Activated CD4-positive, CD25-positive, alpha-beta regulatory T cell (primary cell): ENCODE measurements at places on chromosomes 3 and 15.

- no peak for DNase-seq
These were observed 4.6 kb downstream of the EPM2AIP1 start for GRCh38 chr3:36988356-36988755.

DNA sequence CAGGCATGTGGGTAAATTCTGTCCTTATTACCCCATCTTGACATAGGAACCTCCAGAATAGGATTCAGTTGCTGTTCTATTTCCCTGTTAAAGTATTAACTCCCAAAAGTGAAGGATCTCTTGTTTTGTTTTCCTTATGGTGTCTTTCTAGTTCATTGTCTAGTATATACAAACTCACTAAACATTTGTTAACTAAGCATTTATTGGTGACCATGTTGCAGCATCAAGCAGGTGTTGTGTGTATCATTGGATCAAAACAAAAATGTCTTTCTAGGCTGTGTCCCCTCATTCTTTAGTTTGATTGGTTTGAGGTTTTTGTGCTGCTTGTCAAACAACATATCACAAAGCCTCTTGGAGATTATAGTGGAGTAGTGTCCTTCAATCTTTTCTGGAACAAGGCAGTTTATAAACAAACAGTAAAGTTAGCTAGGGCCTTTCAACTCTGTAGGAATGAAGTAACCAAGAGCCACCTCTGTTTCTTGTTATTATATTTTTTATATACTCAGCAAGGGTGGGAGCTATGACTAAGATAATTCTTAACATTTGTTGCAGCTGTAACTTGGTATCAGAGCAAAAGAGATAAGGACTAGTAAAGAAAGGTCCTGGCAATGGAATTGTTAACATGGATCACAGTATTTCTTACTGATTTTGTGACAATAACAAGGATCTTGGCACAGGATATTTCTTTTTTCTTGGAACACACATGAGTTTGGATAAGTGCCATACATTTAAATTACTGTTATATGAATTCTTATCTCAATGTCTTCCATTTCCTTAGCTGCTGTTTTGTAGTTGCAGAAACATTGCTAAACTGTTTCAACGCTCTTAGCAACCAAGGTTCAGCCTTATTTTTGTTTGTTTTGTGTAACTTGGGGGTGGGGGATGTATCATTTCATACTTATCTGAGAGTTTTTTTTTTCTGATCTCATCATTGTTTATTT, 49.3 kb downstream of the TMOD3 start:
- no peak for DNase-seq

DNA sequence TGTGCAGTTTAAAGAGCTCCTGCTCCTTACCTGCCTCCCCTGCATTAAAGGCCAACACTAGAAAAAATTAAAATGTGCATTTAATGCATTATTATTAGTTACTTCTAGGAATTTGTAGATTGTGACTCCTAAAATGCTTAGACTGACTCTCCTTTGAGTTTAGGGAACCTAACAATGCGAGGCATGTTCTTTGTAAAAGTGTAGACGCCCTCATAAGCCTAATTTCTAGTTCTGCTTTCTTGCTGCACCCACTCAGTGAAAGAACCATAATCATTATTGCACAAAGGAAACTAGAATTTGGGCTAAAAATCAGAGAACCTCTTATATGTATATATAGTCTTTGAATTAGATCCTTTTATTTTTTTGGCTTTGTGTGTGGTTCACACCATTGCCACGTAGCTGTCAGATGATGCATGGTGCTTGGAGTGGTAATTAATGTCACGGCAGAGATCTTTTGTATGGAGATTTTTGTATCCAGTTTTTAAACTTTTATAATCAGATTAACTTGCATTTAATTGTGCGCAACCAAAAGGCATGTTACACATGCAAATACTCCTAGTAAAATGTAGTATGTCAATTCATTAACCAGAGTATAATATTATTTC, 710 bp downstream of the ABHD10 start:
- no peak for DNase-seq

- no peak for DNase-seq
These were observed 16.4 kb downstream of the KLF13 start for GRCh38 chr15:31342781-31343626.

- no peak for DNase-seq
These were observed 9.2 kb downstream of the IGDCC3 start for GRCh38 chr15:65368302-65369211.
